ENCODE measurements at places on chromosomes 7 and 10.

DNA sequence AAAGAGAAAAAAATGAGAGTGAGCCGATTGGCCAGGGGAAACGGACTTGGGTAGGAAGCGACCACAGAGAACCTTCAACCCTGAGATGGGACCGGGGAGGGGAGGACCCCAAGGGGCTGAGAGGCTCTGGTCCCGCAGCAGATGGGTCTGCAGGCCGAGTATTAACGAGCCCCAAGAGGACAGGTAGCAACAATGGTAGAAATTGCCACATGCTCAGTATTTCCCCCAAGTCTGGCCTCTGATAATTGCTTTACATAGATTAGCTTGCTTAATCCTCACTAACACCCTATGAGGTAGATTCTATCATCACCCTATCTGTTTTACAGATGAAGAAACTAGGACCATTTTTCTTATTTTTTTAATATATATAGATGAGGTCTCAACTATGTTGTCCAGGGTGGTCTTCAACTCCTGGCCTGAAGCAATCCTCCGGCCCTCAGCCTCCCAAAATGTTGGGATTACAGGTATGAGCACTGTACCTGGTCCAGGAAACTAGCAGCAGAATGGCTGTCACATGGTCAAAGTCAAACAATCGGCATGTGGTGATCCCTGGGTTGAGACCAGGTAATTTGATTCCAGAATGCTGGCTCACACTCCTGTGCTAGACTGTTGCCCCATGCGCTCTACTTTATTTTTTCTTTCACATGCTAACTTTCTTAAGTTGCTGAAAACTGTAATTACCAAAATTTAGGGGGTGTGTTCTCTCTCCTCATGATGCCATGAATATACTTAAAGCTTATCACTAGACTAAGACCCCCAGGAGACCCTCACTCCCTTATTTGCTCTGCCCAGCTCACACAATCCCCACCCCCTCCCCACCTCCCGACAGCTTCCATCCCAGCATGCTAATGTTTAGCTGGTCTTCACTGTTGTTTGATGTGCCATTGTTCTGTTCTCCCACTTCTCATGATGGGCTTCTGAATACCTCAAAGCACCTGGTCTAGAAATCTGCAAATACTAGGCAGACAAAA is 67.9 kb upstream of the AFAP1L2 start:
- DNase-seq: no peak

GRCh38 chr10:12484941-12485805 is 135.8 kb downstream of the CAMK1D start:
- DNase-seq: peak; percentile 11

GRCh38 chr7:125924037-125924436 is 994.4 kb upstream of the POT1 start:
- no peak for DNase-seq

- DNase-seq: no peak
Observed at GRCh38 chr10:109592391-109592790, 330.9 kb downstream of the XPNPEP1 start.

GRCh38 chr7:40915071-40915470 is 780.3 kb downstream of the SUGCT start:
- no peak for DNase-seq

- DNase-seq: no peak
Observed at GRCh38 chr10:131088619-131089018, 222.9 kb downstream of the TCERG1L start.

Data from T follicular helper cell (primary cell).